Right renal cortex interstitium (tissue), 3 donors: ENCODE measurements at places on chromosomes 5 and 9.

DNA sequence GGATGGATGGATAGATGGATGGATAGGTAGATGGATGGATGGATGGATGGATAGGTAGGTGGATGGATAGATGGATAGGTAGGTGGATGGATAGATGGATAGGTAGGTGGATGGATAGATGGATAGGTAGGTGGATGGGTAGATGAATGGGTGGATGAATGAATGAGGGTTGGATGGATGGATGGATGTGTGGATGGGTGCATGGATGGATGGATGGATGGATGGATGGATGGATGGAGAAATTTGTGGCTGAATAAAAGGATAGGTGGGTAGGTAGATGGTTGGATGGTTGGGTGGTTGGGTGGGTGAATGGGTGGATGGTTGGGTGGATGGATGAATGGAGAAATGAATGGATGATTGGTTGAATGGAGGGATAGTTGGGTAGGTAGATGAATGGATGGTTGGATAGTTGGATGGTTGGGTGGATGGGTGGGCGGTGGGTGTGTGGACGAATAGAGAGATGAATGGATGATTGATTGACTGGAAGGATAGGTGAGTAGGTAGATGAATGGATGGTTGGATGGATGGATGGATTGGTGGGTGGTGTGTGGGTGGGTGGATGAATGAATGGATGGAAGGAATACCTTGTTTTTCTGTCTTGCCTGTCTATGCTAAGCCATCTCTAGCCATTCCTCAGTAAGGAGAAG, 71.0 kb upstream of the ASS1 start:
- no peak for DNase-seq

DNA sequence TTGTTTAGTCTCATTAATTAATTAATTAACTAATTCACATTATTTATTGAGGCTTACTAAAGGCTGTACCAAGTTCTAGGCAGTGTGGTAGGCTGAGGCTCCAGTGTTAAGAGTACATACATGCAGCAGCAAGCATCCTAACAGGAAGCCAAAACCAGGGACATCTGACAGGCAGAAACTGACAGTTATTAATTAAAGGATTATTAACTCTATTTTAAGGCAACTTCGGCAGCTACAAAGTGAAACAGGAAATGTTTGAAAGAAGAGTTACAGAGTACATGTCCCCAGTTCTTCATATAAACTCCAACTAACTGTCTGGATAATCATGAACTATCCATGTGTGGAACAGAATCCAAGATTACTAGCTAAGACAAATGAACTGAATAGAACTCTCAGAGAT, 39.3 kb upstream of the GABRB2 start:
- DNase-seq, result no peak

DNA sequence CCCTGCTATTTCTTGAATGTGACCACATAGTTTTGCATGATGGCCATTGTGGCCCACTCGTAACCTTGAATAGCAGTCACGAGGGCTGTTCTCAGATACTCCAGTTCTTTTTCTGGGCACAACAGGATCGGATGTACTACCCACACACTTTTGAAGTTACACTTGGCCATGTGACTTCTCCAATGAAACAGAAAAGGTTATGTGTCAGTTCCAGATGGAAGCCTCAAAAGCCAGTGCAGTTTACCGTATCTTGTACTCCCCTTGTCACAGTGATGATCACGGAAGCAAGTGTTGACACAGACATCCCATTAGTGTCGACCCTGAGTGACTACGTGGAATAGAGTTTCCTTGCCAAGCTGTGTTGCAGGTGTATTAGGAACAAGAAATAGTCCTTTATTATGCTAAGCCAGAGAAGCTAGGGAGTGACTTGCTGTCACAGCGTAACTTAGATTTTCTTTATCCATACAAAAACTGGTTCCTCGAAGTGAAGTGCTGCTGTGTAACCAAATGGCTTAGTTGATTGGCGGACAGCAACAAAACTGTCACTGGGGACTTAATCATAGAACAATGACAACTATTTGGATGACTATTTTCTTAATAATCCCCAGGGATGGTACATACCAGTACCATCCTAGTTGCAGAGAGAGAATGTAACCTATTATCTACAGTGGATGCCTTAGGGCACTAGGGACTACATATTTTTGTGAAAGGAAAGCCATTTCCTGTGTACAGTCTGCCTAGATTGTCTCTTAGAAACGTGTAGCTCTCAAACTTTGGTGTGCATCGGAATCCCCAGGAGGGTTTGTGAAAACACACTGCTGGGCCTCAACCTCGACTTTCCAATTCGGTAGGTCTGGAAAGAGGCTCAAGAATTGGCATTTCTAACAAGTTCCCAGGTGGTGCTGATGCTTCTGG, 90.1 kb upstream of the DMRT1 start:
- DNase-seq, result peak; percentile 32

- no peak for DNase-seq
These were observed 46.0 kb upstream of the F2RL2 start for GRCh38 chr5:76669245-76669644.

GRCh38 chr5:35009019-35009418, 38.7 kb downstream of the AGXT2 start:
- no peak for DNase-seq

DNA sequence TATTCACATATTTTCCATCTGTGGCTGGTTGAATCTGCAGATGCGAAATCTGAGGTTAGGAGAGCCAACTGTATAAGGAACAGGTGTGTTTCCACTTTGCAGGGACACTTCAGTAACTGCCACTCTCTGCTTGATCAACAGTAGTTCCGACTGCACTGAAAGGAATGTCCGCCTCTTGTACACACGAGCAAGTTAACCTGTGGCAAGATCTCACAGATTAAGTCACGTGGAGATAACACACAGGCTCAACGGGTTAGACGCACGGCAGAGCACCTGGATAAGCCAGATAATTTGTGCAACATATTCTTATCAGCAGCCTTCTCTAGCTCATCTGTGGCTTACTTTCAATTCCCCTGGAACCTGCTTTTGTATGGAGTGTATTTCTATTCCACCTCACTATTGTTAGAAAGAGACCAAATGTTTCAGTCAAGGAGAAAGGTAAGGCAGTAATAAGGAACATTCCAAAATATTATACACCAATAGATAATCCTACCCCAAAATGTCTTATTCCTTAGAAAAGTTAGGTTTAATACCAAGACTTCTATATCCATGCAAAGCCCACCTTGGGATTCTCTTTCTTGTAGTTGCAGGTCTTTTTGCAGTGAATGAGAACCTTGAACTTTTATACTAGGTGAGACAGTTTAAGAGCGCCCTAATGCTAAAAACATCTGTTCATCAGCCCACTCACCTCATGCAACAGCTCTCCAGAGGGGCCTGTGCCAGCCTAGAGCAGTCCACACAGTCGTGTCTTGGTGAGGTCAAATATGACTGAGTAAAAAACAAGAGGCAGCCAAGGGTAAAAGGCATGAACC, 6.5 kb upstream of the C9 start:
- no peak for DNase-seq

GRCh38 chr9:81073821-81074220, 615.5 kb downstream of the TLE1 start:
- no peak for DNase-seq

- DNase-seq, result no peak
These were observed 50.6 kb downstream of the SMARCA2 start for GRCh38 chr9:2065704-2066103.

GRCh38 chr5:79297661-79298060, 61.7 kb downstream of the JMY start:
- no peak for DNase-seq

DNA sequence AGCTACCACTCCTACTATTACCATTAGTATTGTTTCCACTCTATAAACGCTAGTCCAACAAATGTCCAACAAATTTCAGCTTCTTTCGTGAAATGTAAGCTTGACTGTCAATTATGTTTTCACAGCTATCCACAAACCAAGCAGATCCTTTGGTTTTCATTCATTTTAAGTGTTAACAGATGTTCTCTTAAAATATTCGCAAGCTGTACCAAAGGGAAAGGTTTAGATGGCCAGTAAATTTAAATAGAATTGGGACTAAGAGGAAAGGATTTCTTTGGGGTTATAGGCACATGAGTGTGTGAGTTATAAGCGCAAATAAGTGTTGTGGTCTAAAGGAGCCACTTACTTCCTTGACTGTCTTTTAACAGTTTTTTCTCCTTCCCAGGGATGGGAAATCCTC, 136.8 kb upstream of the ADRA1B start:
- DNase-seq, result no peak
